ENCODE measurements at places on chromosomes 16 and 17.

GRCh38 chr17:61505846-61506627, 53.8 kb downstream of the TBX4 start:
- DNase-seq: no peak

- DNase-seq: peak; percentile 65
Observed at GRCh38 chr17:39225959-39226683, 376 bp upstream of the STAC2 start.

DNA sequence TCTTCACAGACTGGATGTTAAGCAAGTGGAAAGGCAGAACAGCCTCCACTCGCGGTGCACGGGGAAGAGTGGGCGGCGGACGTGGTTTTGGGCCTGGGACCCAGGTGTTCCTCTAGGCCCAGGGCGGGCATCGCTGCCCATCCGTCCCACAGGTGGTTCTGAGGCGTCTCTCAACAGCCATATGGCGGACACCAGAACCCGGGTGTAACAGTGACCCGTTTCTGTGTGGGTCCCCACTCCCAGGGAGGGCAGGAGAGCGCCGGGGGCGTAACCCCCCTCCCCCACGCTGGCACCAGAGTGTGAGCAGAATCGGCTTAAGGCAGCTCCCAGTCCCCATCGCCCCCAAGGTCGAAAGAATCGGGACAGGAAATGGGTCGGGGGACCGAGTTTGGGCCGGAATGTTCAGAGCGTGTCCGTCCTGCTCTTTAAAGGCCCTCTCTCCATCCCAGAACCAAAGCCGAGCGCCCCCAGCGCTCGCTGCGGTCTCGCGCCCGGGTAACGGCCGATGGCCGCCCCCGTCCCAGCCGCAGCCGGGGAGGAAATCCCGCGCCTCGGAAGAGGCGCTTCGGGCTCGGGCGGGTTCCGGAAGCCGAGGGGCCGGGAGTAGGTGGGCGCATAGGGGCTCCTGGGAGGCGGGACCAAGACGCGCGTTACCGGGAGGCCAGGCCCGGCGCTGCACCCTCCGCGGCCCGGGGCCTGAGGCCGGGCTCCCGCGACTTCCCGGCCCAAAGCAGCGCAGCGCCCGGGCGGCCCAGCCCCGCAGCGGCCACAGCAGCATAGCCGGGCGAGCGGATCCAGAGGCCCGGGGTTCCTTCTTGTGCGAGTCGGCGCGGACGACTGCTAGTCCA, at the start of gene TK2:
TSS of gene TK2 (minus strand) at position 839 of the 848 bp plus-strand sequence. CDS start at position 778, 61 bp downstream.
- peak; percentile 40 for DNase-seq

- no peak for DNase-seq
Observed at GRCh38 chr17:44536090-44536953, 21.0 kb upstream of the FZD2 start.

GRCh38 chr17:3659541-3660111, 8.8 kb downstream of the TAX1BP3 start:
- no peak for DNase-seq

DNA sequence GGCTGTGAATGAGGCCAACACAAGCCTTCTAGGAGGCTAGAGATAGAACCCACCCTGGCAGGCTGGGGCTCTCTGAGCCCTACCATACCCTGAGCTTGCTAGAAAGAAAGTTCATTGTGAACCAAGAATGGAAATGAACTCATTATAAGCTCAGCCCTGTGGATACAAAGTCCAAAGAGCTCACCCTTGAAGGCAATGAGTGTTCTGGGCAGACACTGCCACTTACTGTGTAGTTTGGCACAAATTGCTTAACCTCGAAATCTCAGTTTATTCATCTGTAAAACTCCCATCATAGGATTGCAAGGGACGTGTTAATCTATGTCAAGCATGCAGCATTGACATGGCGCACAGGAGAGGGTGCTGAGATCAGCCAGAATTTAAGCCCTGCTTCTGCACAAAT, 5.5 kb downstream of the KDM8 start:
- no peak for DNase-seq

DNA sequence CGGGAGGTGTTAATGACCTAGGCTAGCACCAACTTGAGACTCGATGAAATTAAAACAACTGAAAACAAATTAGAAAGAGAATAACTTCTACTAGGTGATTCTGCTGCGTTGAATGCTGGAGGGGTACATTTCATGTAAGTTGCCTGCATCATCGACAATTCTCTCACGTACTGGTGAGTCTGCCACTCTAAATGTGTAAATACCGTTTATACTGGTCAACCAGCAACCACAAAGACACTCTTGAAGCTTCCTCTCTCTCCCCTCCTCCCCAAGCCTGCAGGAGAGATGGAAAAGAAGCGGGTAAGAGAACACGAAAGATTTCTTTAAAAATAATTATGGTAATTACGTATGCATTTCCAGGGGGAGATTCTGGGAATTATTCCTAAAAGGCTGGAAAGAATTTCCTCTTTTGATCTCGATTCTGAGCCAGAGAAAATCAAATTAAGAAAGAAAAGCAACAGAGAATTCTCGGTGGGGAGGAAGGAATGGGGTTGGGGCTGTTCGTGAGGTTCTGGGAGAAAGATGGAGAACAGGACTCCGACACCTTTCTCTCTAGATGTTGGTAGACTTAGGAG, 68.6 kb upstream of the MRTFB start:
- DNase-seq: no peak

DNA sequence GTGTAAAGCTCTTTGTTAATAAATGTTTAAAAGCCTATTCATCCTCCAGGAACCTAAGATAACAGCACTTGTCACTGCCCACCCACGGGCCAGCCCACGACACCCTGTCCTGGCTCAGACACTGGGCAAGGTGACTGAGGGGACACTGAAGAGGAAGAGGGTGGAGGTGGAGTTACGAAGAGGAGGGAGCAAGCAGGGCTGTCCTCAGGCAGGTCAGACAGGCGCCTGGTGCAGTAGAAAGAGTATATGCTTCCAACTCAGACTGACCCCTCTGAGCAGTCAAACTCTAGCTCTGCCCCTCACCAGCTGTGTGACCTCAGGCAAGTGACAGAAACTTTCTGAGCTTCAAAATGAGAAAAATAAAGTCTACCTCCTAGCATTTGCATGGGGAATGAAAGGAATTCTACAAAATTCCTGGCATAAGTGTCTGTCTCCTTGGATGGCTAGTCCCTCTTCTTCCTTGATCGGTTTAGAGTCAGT, 22.8 kb downstream of the TEX2 start:
- DNase-seq: no peak

GRCh38 chr16:78543023-78543422, 443.6 kb downstream of the WWOX start:
- DNase-seq: no peak

DNA sequence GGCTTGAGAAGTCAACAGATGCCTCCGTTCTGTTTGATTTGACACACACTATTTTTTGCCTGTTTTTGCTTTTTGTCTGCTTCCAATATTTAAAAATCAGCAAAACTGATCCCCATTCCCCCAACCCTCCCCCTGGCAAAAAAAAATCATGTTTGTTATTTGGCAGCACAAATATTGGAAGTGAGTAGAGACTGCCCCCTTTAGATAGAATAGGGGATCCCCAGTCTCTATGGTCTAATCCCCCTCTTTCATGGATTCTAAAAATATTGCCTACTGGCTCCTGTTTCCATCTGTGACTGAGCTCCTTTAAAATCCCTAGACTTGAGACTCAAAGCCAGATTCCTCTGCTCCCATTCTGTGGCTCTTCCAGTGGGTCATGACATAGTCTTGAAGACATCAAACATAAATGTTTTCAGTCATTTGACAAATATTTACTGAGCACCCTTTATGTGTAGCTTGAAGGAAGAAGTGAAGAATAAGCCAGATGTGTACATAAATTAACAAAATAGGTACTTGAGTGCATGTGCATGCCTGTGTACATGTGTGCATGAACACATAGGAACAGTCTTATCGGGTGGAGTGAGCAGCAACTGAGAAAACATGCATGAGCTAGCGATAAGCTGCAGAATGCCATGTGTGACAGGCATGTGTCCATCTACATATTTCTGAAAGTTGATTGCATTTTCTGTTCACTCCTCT, 101.2 kb downstream of the SALL1 start:
- DNase-seq: no peak

- no peak for DNase-seq
Observed at GRCh38 chr16:72989579-72990551, 58.1 kb downstream of the ZFHX3 start.

GRCh38 chr17:66299711-66300110, 2.7 kb upstream of the PRKCA start:
- DNase-seq: no peak

GRCh38 chr16:23320693-23321092, 18.6 kb downstream of the SCNN1B start:
- no peak for DNase-seq

DNA sequence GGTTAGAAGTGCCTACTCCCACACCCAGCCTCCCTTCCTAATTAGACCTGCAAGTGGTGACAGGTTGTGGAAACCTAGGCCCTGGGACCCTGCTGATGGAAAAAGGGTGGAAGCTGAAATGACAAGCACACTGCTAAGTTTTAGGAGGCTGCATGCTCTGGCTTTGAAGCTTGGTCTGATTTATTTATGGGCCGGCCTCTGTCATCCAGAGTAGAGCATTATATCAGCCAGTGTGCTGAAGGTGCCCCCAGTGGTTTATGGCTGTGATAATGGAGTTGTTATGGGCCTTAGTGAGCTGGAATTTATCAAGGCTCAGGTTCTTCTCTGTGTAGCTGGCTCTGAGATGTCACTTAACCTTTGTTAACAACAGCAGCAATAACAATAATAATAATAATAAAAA, 142.6 kb downstream of the UTP18 start:
- no peak for DNase-seq

GRCh38 chr17:18904482-18904881, 46.6 kb downstream of the PRPSAP2 start:
- no peak for DNase-seq

DNA sequence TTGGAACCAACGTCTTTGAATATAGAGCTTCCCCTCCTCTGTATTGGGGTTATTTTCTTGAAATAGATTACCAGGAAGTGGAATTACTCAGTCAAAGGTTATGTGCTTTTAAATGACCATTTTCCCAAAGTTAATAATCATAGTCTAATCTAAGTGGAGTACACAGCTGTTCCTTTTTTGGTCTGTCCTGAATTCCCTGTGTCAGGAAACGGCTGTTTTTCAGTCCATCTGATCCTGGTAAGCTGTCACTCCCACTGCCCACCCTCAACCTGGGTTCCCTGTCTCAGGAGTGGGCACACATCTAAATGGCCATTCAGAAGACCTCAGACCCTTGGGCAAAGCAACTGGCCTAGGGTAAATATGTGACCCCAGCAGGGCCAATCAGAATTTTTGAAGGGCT, 57.6 kb upstream of the KSR1 start:
- DNase-seq: no peak

- DNase-seq: peak; percentile 40
Observed at GRCh38 chr16:1310832-1311200, 1.4 kb downstream of the UBE2I start.

DNA sequence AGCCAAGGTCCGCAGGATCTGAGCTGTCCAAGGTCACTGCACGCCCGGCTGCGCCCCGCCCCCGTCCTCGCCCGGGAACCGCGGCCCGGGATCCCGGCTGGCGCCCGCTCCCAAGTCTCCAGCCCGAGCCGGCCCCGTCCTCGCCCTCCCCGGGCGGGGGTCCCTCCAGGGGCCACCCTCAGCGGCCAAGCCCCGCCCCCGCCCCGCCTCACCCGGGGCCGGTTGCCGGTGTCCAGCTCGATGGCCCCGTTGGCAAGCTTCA, 216 bp downstream of the VPS9D1 start:
- no peak for DNase-seq

GRCh38 chr17:65820306-65820705, 258.9 kb upstream of the AXIN2 start:
- DNase-seq: no peak

DNA sequence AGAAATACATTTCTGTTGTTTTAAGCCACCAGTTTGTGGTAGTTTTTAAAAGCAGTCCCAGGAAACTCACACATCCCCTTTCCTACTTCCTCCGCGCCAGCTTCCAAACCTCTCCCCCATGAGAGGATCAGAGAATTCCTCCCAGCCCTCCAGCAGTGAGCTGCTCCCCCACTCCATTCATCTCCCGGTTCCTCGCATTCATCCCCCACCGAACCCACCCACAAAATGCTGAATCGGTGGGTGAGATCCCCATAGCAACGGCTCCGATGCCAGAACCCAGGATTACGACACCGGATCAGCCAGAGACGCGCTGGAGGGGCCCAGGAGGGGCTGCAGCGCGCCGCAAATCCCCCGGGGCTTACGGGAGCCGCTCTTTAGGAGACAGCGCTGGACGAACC, 251.4 kb upstream of the RPL38 start:
- no peak for DNase-seq

DNA sequence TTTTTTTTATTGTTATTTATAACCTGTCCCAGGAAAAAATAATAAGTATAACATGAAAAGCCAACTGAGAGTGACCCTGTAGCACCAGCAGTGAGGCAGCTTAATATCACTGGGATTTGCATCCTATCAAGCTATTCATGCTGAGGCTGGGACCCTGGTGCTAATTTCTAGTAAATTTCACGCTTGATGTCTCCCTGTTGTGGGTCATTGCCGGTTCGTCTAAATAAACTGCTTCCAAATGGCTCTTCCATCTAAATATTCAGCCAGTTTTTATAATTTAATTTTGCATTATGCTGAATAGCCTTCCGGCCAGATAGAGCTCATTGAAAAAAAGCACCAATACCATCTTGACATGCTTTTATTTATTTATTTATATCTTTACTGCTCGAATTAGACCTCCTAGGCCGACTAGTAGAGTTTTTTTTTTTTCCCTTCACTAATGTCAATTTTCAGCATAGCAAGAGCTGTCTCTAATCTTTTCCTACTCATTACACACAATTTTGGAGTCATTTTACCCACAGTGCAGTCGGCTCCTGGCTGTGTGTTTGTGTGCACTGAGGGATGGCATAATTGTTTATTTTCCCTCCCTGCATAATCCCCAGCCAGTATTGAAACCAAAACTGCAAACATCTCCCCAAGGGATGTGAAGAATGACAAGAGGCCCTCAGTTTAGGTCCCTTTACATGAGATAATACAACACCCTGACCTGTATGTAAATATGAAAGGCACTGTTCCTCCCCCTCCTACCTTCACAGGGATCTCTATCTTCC, 168.8 kb downstream of the AATF start:
- DNase-seq: no peak

DNA sequence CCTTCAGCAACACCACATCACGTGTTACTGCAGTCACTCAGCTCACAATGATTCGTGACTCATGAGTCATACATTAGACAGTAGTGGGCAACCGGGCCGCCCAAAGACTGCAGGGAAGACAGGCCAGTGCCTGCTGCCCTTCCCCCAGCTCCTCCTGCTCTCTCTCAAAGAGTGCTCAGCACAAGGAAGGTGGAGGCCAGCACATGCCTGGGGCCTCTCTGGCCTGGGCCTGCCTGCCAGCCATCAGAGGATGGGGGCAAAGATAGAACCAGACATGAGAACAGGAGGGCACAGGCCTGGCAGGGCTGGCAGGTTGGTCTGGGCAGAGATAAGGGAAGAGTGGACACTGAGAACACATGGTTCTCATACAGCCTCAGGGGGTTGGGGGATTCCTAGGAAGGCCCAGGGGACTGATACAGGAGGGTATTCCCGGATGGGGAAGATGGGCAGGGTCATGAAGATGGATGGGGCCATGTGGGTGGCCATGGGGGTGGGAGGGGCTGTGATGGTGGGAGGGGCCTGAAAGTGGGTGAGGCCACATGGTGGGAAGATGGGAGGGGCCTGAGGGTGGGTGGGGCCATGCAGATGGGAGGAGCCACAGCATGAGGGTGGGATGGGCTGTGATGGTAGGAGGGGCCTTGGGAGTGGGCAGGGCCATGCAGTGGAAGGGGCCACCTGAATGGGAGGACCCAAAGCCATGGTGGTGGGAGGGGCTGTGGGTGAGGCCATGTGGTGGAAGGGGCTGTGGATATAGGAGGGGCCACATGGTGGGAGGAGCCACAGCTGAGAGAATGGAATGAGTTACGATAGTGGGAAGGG, 29.0 kb downstream of the KATNB1 start:
- peak; percentile 30 for DNase-seq

GRCh38 chr17:81184555-81184954, 18.5 kb upstream of the AATK start:
- no peak for DNase-seq

All from CD4-positive, alpha-beta T cell treated with Interleukin-4 for 1 hour (primary cell).